ENCODE measurements at places on chromosomes 5 and 9.

- no peak for DNase-seq
Measured at GRCh38 chr5:179153341-179153901, 93.2 kb downstream of the ZNF354C start.

- DNase-seq: no peak
Measured at GRCh38 chr5:114612406-114612805, 250.5 kb downstream of the KCNN2 start.

- no peak for DNase-seq
Measured at GRCh38 chr5:137727623-137728022, 8.3 kb downstream of the KLHL3 start.

- no peak for DNase-seq
Measured at GRCh38 chr9:28892538-28892937, 1319.3 kb upstream of the C9orf72 start.

DNA sequence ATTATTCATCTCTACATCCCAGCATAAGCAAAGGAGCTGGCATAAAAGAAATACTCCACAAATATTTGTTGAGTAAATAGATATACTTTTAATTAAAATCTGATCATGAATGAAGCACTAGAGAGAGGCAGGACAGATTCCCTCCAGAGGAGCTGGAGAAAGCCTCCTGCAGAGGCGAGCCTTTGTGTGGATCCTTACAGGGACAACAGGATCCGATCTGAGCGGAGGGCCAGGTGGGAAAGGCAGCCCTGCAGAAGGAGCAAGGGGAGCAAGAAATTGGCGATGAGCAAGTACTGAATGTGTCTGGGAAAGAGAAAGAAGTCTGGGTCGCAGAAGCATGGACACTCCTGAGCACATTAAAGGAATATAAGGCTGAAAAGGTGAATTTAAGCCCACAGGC is 69.4 kb downstream of the EBF1 start:
- no peak for DNase-seq

DNA sequence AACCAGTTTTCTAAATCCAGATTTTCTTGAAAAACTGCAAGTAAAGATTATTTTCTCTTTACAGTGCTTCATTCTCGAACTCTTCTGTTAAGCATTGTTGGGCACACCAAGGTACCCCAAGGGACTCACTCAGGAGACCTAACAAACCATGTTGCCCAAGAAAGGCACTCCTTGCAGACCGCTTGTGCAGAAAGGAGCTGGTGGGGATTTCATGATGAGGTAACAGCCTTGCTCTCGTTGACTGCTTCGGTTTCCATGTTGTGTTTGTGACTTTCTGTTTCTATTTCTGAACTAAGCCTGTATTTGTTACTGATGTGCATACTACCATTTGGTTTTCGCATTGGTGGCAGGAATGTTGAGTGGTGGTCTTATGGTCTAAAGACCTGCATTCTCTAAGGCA is 266.6 kb upstream of the DAP start:
- no peak for DNase-seq

- DNase-seq: no peak
Measured at GRCh38 chr5:160555971-160556631, 134.4 kb downstream of the PTTG1 start.

- DNase-seq: no peak
Measured at GRCh38 chr9:20997503-20998076, 33.9 kb downstream of the HACD4 start.

DNA sequence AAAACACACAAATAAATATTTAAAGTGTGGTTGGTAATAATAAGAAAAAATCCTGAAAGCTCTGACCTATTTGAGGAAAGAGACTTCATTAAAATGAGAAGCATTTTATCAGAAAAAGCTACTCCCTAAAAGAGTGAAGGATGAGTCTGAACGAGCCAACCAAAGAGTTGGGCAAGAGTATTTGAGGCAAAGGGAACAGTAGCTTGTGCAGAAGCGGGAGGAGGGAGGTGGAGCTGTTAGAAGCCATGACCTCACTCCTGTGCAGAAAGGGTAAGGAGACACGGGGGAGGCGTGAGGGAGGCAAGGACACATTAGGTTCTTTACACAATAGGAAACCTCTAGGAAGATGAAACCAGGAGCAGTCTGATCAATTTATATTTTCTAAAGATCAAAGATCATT is 29.4 kb downstream of the SH3RF2 start:
- DNase-seq: no peak

- DNase-seq: no peak
Measured at GRCh38 chr5:177494346-177495195, 2.8 kb downstream of the PDLIM7 start.

GRCh38 chr5:167242701-167243100 is 1048.7 kb upstream of the WWC1 start:
- DNase-seq: no peak
